ENCODE measurements at places on chromosomes 3 and 15.
A peak's percentile ranks its signal among the peaks of the same experiment; 100 is the strongest.

DNA sequence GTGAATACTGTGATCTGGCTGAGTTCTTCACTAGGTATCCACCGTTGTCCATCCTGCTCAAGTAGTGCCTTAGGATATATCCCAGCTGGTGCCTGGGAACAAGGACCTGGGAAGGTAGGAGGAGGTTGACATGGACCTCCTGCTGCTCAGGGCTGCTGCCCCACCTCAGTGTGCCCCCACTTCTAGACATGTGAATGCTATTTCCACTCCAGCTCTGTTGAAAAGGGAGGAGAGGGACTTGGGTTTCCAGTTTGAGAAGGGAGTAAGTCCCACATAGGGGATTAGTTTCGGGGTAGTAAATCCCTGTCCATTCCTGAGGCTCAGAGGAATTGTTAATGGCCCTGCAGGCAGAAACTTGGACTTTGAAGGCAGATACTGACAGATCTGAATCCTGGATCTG is 32.9 kb upstream of the ETV5 start:
- no peak for DNase-seq

DNA sequence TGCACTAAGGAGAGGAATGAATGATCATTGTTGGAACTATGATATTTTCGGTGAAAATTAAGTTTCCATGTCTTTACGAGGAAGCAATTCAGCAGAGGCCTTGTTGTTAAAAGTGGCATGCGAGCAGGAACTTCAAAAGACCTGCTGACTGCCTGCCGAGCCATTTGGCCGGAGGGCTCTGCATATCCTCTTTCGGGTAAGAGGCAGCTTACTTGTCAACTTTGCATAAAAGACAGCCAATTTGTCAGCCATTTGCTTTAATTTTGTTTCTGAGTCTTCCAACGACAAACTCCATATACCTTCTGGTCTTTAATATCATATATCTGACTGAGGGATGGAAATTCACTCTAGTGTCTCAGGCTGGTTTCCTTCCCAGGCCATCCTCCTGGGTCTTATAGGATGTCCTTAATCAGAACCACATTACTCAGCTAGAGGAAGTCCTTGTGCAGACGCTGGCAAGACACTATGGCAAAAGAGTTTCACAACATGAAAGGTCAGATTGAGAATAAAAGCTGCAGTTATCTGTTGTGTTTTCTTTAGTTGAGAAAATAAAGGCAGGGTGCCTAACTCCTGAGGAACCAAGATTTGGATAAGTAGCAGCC is 128.7 kb upstream of the WNT5A start:
- DNase-seq: no peak

DNA sequence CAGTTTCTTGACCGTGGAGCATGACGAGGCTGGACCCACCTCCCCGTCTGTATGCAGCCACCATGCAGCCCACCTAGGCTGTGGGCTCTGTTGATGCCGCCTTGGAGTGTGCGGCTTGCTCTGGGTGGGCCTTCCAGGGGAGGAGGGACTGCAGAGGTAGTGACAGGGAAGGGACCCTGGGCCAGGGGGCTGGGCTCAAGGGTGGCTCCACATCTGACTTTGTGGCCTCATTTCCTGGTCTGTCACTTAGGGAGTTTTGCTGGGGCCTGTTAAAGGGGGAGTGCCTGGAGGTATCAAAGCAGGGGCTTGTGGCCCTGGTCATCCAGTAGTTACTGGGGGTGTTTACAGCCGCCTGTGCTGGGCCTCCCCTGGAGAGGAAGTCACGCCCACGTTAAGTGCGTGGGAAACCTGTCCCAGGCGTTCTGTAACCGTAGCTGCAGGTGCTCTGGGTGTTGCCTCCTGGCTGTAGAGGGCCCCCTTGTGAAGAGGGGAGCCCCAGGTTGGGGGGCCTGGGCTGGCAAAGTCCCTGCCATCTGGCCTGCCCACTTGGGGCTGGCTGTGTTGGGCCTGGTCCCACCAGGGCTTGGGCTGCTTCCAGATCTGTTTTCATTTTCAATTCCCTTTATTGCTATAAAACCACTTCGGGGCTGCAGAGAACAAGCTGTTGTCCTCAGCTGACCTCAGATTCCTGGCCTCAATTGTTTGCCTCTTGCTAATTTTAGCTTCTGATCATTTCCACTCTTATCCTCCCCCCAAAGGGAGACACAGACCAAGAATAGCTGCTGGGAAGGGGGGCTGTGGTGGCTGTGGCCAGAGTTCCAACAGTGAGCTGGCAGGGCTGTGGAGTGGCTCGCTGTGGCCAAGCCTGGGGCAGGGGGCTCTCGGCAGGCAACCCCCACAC is 26.5 kb downstream of the KLF13 start:
- DNase-seq: peak; percentile 42

GRCh38 chr3:46913644-46914043 is 36.1 kb downstream of the PTH1R start:
- DNase-seq: peak; percentile 82

GRCh38 chr15:93047621-93048425 is 41.2 kb downstream of the RGMA start:
- no peak for DNase-seq

DNA sequence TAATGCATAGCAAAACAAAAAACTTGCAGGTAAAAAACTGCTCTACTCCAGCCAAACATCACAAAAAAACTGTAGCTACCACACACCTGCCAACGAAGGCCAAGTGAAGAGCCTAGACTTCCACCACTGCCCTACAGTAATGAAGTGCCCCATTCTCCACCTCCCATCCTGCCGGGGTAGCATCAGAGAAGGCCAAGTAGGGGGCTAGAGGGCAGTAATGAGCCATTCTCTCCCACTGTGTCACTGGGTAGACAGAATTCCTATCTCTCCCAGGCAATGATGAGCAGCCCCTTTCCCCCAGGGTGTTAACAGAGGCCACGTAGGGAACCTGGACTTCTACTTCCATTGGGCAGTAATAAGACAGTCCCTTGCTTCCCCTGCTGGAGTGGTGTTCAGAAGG is 9.5 kb downstream of the SEC22C start:
- DNase-seq: no peak

DNA sequence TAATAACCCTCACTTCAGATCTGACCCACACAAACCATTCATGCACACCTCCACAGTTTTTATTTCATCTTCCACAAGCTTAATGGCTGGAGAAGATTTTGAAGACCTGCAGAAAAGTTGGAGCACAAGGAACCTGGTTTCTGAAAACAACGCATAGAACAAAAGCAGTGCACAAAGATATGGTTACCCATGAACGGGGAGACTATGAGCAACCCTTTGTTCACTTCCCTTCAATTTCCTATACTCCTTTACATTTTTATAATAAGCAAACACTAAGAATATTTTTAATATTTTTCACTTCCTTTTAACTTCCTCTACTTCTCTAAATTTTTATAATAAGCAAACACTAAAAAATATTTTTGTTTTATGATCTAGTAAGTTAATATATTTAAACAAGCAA is 103.5 kb upstream of the UBE2E2 start:
- no peak for DNase-seq

- DNase-seq: no peak
These were observed 259.1 kb downstream of the OPA1 start for GRCh38 chr3:193851941-193852674.

Measured in NCI-H1105 (cell line).